ENCODE measurements at places on chromosomes 6 and 20. TPM values are rescaled to one million over a fixed set of nuclear protein-coding genes. Genes with fewer than 3 reads are reported as not detected.

DNA sequence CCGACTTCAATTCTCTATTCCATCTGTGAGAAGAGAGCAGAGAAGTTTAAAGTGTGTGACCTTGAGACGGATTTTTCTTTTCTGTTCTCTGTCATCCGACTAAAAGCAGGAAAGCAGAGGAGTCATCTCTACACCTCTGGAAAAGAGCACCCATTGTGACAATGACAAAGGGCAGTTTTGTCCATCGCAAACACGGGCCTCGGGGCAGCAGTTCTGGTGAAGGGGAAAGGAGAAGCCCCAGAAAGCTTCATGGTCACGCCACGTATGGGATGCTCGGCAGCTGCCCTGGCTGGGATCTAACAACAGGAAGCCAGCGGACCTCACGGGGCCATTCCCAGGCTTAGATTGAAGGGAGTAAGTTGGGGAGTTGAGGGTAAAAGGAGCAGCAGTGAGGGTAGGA, 52.0 kb upstream of the HBS1L start:
- H3K27ac ChIP-seq = no peak overlapping the region
- no peaks in the 10 kb centered on the region for H3K27me3 ChIP-seq
- DNase-seq = no peak
- H3K36me3 ChIP-seq = peaks cover 1% of the 10 kb centered on the region
- H3K4me3 ChIP-seq = no peak overlapping the region
- H3K4me1 ChIP-seq = peaks cover 23% of the 10 kb centered on the region

GRCh38 chr6:133262804-133263203, 21.6 kb downstream of the EYA4 start:
- no peak for DNase-seq
- no peak overlapping the region for H3K4me3 ChIP-seq
- H3K4me1 ChIP-seq = no peaks in the 10 kb centered on the region

DNA sequence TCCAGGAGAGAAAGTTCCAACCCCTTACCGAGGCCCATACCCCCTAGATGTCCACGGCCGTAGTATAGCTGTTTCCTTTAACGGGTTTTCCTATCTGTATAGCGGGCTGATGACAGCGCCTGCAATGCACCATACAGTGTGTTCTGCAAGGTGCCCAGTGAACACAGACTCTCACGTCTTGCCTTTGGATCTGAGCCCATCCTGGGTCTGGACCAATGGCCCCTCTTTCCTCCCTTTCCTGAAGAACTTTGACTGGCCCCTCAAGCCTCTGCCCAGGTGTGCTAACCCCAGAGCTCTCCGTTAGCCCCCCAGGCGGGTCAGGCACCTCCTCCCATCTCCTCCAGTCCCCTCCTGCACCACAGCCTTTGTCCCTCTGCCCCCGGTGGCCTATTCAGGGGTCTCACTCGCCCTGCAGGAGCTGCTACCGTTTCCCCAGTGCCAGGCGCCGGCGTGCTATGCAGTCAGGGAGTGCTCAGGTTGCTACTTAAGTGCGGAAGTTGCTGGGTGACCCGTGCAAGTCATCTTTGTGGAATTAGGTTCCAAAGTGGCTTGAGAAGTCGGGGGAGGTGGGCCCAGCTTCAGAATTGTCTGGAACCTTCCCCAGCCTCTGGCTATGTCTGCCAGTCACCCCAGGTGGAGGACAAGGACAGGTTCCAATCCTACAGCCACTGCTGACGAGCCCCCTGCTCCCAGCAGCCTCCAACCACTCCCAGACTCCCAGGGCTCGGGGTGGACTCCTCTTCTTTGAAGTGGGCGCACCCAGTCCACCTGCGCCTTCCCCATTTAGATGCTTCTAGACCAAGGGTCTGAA, 35.0 kb upstream of the ZBP1 start:
- peak overlapping the region; percentile 21 for H3K27ac ChIP-seq
- H3K4me3 ChIP-seq = no peak overlapping the region
- peaks cover 7% of the 10 kb centered on the region for H3K27me3 ChIP-seq
- no peaks in the 10 kb centered on the region for H3K36me3 ChIP-seq
- H3K4me1 ChIP-seq = peaks cover 19% of the 10 kb centered on the region
- DNase-seq = peak; percentile 35

CALHM6 gene
- 23.2 TPM for total RNA-seq

RBBP8NL gene
- total RNA-seq = not detected
